ENCODE measurements at places on chromosomes 4 and X.
A peak's percentile ranks its signal among the peaks of the same experiment; 100 is the strongest.

GRCh38 chr4:128384765-128385598, 97.4 kb upstream of the PGRMC2 start:
- DNase-seq: no peak

DNA sequence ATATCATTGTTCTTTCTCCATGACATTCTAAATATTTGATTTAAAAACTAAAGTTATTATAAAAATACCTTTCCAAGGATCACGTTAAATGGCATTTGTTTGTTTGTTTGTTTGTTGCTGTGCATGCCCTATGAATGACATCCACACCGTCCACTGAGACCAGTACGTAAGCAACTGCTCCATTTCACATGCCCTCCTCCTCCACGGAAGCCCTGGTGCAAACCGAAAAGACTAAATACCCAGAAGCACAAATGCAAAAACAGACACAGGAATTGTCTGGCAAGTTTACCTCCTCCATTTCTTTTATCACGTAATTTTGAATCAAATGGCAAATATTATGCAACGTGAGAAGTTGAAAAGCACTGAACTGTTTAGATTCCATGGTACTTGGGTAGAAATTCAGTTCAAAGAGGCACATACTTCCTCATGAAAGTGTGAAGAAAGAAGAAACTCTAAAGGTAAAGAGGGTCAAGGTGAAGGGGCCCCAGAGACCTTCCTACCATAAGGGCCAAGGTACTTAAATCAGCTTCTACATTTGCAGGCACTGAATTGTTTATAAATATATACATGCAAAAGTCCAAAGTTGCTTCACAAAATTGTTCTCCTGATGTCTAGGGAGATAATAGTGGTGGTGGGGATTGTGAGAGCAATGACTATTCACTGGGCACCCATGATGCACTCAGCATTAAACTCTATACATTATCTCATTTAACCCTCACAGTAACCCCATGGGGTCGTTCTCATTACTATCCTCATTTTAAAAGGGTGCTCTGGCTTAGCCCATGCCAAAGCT, 23.4 kb downstream of the IRF2 start:
- no peak for DNase-seq

- peak; percentile 57 for DNase-seq
Observed at GRCh38 chr4:144645631-144646522, at the start of gene HHIP. Gene HHIP, plus strand, starts transcription at chr4:144646156. Its CDS starts 520 bp downstream, at chr4:144646676.

DNA sequence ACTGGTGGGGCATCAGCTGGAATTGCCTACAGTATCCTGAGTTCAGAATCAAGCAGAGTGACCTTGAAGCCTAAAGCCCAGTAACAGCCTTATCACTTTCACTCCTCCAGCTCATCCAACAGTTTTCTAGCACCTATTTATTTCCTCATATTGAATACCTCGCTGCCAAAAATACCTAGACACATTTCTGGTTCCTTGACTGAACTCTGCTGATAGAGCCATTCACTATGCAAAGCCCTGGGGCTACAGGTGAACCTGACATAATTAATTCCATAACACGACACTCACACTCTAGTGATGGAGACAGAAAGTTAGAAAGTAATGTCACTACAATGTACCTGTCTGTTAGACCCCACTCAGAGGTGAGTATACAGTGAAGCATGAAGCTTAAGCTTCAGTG, 149.0 kb upstream of the STX18 start:
- no peak for DNase-seq

- peak; percentile 6 for DNase-seq
Observed at GRCh38 chr4:101089168-101089567, 258.2 kb downstream of the PPP3CA start.

DNA sequence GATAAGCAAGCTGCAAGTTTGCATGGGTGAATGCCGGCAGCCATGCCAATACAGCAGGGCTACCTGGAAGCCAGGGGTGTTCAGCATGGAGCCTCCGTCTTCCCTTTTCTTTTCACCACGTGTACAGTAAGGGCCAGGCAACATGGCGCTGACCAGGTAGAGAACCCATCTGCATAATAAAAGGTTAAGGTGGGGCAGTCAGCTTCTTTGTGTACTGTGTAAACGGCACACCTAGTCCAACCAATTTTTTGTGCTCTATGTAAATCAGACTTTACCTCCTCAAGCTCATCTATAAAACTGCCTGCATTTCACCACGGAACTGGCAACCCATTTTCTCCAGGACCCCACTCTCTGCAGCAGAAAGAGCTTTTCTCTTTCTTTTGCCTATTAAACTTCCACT, 286.8 kb upstream of the VCX3A start:
- no peak for DNase-seq

DNA sequence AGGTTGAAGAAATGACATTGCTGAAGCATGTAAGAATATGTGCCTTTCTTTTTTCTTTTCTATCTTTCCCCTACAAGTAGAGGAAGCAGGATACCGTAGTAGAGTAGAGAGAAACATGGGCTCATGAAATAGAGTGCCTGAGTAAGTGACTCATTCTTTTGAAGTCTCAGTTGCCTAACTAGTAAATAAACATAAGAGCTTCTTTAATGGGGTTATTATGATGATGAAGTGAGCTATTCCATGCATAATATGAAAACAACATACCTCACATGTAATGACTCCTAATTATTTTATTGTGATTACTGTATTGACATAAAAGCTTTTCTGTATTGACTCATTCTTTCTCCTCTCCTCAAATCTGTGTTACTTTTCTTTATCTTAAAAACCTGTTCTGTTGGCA, 1538.2 kb downstream of the TECRL start:
- no peak for DNase-seq

GRCh38 chr4:184388106-184388505, 86.2 kb downstream of the IRF2 start:
- no peak for DNase-seq

DNA sequence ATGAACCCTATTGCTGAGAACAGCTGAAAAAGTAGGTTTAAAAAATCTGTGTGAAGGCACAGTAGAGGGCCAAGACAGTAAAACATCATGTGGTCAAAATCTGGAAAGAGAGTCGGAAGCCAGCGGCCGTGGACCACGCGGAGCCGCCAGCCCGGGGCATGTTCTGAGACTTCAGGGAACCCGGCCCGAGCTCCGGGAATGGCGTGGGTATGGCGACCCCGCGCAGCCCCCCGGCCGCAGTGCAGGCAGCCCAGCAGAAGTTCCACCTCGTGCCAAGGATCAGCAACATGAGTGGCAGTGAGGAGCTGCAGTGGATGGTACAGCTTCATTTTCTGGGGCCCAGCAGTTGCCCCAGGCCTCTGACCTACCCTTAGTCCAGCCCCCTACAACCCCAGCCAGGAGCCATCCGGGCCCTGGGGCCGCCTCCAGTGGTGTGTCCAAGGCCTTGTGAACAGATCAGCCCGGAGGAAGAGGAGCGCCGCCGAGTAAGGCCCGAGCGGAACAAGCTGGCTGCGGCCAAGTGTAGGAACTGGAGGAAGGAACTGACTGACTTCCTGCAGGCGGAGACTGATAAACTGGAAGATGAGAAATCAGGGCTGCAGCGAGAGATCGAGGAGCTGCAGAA, 94.2 kb downstream of the LARP1B start:
- DNase-seq: no peak

DNA sequence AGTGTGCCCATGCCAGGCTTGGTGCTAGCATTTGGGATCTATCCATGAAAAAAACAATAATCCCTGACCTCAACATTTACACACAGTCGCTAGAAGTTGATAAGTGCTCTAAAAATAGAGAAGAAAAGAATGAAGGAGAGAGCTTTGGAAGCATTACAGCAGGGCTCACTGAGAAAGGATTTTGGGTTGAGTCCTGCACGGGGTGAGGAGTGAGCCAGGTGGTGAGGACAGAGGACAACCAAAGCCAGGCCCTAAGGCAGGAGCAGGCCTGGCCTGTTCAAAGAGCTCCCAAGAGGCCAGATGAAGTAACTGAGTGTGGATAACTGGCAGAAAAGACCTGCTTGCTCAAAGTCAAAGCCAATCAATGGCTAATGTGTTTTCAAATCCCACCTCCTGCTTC, 20.7 kb upstream of the PROM1 start:
- DNase-seq: no peak

DNA sequence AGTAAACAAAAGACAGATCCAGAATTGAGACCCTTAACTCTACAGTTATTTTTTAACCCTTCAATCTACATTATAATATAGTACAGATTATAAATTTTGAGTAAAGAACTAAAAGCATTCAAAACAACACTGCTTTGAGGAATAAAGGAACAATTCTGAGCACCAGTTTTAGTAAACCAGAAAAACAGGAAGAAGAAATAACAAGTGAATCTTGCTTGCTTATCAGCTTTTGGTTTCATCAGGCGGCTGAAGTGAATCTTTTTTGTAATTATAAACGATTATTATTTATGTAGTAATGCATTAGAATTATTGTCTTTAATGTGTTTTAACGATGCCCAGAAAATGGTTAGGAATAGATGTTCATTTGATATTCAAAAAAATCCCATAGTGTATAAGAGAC, 305.4 kb downstream of the ARAP2 start:
- DNase-seq: no peak

DNA sequence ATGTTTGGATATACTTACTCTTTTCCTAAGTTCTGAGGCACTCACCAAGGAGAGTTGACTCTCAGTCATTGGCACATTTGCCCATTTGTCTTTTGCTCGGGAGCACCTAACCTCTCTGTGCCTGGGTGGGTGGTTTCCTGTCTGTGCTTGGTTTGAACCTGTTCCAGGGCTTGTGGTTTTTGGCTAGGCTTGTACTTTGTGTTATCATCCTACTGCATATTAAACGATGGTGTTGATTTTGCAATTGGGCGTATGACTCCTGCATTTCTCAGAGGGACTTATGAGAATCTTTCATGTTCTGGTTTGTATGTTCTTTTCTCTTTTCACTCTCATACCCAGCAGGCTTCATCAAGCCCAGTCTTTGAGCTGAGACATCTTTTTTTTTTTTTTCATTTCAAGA, 161.7 kb downstream of the BTC start:
- DNase-seq: peak; percentile 76

- peak; percentile 11 for DNase-seq
Observed at GRCh38 chrX:7987160-7988012, 60.2 kb upstream of the PNPLA4 start.

DNA sequence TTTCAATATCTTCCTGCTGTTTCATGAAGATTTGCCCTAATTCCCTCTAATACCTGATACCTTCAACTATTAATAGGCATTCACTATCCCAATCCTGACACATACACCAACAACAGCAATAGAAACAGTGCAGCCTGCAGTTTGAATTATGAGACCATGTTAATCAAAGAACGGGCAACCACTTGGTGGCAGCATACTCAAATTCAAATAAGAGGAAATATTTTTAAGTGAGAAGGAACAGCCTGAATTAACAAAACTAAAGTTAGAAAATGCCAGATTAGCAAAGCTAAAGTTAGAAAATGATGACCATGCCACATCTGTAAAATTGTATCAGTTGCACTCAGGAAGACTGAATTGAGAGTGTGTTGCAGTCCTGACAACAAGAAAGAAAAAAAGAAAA, 204.9 kb downstream of the SMARCA1 start:
- peak; percentile 35 for DNase-seq

Measured in KBM-7 (cell line).